Activated naive CD4-positive, alpha-beta T cell treated with anti-CD3 and anti-CD28 coated beads, Interleukin-2, amount 50 U/mL, for 16 hours (primary cell): ENCODE measurements at places on chromosomes 13 and 19.

GRCh38 chr13:80572923-80573316 lies 232.0 kb upstream of the SPRY2 start:
- DNase-seq = no peak

GRCh38 chr19:33350538-33351309 lies 22.8 kb upstream of the CEBPG start:
- no peak for DNase-seq

DNA sequence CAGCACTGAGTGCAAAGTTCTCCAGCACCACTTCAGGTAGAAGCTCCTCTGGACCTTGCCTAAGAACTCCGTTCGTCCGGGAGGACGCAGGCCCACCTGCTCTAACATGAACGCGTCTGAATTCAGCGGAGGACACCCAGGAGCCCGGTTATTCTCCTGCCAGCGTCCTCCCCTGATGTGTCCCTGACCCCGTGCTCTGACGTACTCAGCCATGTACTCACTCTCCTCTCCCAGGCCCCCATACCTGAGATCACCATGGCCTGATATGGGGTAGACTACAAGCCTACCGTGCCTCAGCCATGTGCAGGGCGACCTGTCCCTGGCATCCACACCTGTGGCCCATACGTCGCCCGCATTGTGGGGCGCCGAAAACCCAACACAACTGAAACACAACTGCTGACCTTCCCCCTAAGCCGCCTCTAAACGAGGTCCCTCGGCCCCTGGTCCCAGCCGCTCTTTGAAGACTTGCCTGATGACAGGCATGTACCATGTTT lies 744 bp upstream of the ZNF584 start:
- no peak for DNase-seq

GRCh38 chr13:66853564-66853963 lies 376.6 kb downstream of the PCDH9 start:
- no peak for DNase-seq

GRCh38 chr19:32053376-32053775 lies 292.0 kb upstream of the ZNF507 start:
- no peak for DNase-seq

DNA sequence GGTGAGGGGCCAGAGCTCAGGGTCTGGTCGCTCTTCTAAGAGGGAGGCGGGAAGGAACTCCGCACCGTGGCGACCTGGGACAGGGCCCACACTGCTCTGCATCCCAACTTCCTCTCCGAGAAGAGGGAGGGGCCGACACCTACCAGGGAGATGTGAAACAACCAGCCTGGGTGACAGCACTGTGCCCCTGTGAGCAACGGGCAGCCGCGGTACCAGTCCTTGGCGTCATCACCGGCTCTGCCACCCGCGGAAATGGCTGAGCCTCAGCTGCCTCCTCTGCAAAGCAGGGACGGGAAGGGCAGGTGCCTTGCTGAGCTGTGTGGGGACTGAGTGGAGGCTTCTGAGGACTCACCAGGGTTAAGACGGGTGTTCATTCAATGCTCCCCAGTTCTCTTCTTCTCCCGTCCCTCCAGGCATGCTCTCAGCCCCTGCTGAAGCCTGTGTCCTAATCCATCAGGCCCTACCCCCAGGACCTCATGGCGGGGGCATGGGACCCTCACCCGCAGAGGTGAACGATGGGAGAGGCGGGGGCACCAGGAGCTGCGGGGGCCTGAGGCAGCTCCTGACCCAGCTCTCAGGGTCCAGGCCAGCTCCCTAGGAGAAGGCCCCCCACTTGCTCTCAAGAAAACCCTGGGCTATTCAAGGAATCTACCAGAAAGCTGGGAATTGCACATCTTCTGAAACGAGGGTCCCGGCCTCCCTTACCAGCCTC lies 9.3 kb downstream of the ZNF787 start:
- DNase-seq = peak; percentile 37

GRCh38 chr19:47370045-47370611 lies 21.0 kb downstream of the DHX34 start:
- DNase-seq = no peak

GRCh38 chr13:96011291-96011872 lies 41.8 kb downstream of the UGGT2 start:
- DNase-seq = no peak

DNA sequence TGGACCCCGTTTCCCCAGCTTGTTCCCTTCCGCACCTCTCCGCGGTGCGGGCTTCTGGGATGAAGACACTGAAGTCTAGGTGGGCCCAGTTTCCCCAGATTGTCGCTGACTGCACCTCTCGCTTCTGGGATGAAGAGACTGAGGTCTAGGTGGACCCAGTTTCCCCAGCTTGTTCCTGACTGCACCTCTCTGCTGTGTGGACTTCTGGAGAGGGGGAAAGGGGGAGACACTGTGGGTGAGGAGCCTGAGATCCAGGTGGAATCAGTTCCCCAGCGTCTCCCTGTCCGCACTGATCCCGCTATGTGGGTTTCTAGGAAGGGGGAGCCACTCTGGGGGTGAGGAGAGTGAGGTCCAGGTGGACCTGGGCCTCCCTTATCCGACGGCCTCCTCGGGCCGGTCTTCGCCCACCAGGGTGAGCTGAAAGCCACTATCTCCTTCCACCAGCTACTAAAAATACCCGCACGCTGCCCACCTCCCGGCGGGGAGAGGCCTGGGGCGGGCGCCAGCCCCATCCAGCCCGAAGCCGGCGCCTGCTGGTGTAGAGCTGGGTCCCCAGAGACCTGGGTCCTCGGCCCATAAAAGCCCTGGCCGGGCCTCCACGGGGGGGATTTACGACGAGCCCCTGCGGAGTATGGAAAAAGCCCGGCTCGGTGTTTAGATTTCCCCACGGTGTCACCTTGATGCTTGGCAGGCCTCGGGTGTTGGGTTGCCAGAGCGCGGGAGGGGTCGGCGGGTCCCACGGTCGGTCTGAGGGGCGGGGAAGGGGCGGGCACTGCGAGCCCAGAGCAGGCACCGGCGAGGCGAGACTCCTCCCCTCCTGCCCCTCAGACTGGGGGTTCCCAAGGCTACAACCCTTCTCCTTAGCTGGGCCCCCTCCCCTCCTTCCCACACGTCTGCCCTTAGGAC lies 10.6 kb downstream of the FUT6 start:
- peak; percentile 37 for DNase-seq

GRCh38 chr13:105904034-105904742 lies 631.3 kb downstream of the EFNB2 start:
- no peak for DNase-seq

- no peak for DNase-seq
These were observed 13.4 kb upstream of the LENG8 start for GRCh38 chr19:54435551-54436016.

- DNase-seq = no peak
These were observed 41.6 kb upstream of the C13orf42 start for GRCh38 chr13:51152701-51153100.

DNA sequence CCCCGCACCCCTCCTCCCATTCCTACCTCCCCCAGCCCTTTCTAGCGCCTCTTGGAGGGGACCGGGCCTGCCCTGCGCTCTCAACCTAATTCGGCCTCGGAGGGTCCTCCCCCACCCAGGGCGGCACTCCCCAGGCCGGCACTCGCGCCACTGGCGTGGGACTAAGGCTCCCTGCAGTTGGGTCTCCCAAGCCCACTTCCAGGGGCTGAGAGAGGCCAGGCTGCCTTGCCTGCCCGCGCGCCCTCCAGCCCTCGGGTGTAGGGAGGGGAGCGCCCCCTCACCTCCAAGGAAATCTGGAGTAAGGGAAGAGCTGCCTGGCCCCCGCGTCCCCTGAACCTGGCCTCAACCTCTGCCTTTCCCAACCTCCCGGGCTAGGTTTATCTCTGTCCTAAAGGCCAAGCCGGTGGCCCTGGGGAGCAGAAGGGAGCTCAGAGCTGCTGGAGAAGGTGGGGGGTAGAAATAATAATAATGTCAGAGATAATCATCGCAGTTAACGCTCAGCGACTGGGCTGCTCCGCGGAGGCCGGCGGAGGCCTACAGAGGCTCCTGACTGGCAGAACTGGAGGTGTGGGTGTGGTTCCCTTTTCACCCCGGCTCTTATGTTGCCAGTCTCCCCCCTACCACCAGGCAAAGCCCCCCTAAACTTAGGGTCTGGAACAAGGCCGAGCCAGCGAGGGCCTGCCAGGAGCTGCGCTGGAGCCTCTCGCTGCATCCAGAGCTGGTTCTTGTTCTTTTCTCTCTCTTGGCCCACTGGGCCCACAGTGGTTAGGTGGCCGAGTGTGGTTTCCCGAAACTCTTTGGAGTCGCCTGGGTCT lies 9.6 kb downstream of the ZIC2 start:
- DNase-seq = no peak

DNA sequence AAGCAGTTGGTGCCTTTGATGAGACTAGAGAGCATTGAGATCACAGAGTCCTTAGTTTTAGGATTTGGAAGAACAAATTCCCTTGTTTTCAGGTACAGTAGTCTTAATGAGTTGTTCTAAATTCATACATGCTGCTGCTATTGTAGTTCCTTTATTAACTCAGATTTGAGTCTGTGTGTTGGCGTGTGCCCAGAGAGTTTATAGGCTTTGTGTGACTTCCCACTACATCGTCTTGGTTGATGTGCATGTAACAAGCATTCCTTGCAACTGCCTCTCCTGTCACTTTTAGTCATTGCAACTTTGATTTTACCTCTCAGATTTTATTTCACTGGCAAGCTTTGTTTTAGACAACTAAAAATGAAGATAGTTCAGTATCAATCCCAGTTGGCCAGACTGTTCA lies 135.5 kb downstream of the ZAR1L start:
- DNase-seq = no peak

GRCh38 chr13:41241626-41242025 lies 21.8 kb downstream of the MTRF1 start:
- no peak for DNase-seq

DNA sequence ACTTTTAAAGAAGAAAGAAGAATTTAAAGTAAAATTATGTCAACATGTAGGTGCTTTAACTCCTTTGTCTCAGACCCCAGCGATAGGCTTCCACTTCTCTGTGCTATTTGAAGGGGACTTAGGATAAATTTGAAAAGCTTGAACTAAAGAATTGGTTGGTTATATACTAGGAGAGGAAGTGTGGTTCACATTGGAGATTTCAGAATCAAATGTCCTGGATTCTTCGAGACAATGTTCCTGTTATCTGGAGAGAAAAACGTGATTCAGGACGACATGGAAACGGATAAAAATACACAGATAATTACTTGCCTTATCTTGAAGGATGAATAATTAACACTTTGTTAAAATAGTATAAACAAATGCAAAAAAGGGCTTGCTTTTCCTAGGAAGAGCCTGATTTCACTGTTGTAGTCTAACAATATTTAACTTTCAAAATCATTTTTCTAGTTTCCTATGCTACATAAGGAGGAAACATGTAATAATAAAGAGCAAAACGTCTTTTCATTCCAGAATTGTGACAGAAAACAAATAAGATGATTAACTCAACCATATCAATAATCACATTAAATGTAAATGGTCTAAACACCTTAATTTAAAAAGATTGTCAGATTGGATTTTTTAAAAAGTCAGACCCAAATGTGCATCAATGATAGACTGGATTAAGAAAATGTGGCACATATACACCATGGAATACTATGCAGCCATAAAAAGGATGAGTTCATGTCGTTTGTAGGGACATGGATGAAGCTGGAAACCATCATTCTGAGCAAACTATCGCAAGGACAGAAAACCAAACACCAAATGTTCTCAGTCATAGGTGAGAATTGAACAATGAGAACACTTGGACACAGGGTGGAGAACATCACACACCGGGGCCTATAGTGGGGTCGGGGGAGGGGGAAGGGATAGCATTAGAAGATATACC lies 724 bp upstream of the ZNF780A start:
- DNase-seq = no peak

- no peak for DNase-seq
These were observed 955.9 kb downstream of the SLITRK6 start for GRCh38 chr13:84843368-84843767.

DNA sequence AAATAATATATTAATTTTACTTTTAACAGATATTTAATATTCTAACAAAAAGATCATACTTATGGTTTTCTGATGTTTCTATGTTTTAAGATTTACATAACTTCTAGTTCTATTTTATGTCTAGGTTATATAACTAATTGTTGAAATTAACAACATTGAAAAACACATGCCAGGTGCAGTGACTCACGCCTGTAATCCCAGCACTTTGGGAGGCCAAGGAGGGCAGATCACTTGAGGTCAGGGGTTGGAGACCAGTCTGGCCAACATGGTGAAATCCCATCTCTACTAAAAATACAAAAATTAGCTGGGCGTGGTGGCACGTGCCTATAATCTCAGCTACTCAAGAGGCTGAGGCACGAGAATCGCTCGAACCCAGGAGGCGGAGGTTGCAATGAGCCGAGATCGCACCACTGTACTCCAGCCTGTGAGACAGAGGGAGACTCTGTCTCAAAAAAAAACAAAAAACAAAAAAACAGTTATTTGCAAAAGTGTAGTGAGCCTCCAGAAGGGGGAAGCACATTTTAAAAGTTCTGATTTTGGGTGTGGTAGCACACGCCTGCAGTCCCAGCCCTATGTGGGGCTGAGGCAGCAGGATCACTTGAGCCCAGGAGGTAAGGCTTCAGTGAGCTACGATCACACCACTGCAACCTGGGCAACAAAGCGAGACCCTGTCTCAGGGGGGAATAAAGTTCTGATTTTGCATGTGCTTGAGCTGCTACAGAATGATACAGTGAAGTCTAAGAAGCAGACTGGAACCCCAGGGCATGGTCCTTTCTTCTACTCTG lies 18.7 kb downstream of the MIPEP start:
- no peak for DNase-seq

GRCh38 chr19:10427169-10427568 lies 6.8 kb downstream of the PDE4A start:
- DNase-seq = no peak

DNA sequence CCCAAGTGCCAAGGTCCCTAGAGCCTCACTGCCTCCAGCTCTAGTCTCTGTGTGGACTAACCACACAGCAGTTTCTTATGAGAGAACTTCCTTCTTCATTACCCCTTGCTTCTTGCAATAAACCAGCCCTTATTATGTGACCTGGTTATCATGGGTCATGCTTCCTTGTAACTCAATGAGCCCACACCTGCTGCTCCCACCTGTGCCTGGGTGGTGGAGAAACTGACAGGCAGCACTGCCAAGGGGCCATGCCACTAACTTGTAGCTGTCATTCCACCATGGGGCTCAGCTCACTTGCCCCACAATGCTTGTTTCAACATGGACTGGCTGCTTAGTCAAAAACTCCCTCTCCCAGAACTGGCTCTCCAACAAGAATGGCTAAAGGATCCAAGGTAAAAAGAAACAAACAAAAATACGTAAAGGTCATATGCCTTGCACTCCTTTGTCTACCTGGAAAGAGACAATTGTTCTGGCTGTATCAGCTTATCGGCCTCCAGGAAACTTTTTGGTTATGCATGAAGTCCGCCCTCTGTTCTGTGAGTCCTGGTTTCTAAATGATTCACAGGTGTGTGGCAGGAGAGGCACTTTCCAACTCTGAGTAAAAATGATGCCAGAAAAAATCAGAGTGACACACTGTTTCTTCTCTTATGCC lies 446.4 kb downstream of the COG6 start:
- DNase-seq = peak; percentile 29

GRCh38 chr13:91567485-91568207 lies 169.2 kb downstream of the GPC5 start:
- DNase-seq = no peak
